ENCODE measurements at places on chromosomes 4 and X. TPM values are rescaled to one million over a fixed set of nuclear protein-coding genes. Genes with fewer than 3 reads are reported as not detected.

Gene LAMP2
- total RNA-seq = 62.1 TPM

DNA sequence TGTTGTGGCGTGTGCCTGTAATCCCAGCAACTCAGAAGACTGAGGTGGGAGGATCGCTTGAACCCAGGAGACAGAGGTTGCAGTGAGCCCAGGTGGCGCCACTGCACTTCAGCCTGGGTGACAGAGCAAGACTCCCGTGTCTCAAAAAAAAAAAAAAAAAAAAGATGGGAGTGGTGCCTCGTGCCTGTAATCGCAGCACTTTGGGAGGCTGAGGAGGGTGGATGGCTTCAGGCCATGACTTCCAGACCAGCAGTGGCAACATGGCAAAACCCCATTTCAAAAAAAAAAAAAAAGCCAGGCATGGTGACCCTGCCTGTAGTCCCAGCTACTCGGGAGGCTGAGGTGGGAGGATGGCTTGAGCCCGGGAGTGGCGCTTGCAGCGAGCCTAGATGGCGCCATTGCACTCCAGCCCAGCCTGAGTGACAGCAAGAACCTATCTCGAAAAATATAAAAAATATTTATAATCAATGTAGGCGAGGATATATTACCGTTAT is 27.0 kb downstream of the EIF2S3 start:
- no peak for DNase-seq

GRCh38 chrX:110213183-110213582 is 104.7 kb downstream of the AMMECR1 start:
- DNase-seq = no peak

Gene MAOA
- 68.9 TPM for total RNA-seq

Gene TCEANC
- total RNA-seq = 6.4 TPM

Gene TMEM35A
- 0.11 TPM for total RNA-seq

Gene ODAM
- total RNA-seq = not detected

GRCh38 chr4:76951672-76952010 is 2.1 kb downstream of the SEPTIN11 start:
- DNase-seq = no peak

DNA sequence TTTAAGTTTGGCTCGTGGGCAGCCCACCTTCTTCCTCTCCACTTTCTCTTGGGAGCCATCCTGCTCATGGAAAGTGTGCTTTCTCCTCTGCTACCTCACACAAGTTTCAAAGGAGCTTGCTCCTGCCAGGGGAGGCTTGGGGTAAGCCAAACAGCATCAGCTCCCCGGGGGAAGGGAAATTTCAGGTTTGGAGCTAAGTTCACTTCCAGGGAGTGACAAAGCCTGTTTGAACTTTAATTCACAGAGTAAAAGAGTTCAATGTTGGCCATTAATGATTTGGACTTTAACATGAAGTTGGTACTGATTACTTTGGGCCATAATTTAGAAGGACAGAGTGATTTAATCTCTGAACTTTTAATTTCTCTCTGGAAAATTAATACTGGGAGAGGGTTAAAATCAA is 4.7 kb upstream of the PGRMC2 start:
- DNase-seq = no peak

- no peak for DNase-seq
These were observed 626.5 kb upstream of the CPEB2 start for GRCh38 chr4:14375816-14376215.

GRCh38 chr4:41204400-41204978 is 9.9 kb downstream of the APBB2 start:
- peak; percentile 80 for DNase-seq

GRCh38 chr4:185137233-185137925 is 5.7 kb upstream of the SLC25A4 start:
- DNase-seq = no peak

Gene ZNF674
- 2.0 TPM for total RNA-seq

DNA sequence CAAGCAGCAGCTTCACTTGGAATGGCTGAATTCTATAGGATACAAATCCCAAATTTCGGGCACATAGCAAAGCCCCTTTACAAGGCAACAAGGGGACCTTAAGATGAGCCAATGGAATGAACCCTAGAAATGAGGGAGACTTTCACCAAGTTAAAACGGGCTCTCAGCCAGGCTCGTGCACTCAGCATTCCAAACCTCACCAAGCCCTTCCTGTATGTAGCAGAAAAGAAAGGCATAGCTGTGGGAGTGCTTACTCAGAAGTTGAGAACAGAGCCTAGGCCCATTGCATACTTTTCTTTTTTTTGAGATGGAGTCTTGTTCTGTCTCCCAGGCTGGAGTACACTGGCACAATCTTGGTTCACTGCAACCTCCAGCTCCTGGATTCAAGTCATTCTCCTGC is 10.8 kb upstream of the HERC5 start:
- no peak for DNase-seq

DNA sequence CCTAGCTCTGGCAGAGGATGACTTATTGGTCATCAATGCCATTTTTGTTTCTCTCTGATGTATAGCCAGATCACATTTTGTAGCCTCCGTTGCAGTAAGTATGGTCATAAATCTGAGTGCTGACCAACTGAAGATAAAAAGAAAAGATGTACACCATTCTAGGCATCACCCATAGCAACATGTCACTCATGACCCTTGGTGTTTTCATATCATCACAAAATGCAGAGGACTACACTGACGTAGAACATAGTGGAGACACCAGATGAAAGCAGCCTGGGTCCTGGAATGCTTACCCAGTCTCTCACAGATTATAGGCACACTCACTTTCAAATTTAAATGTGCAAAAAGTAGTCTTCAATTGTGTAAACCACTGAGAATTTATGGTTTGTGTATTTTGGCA is 172.8 kb downstream of the PDHA2 start:
- DNase-seq = no peak

DNA sequence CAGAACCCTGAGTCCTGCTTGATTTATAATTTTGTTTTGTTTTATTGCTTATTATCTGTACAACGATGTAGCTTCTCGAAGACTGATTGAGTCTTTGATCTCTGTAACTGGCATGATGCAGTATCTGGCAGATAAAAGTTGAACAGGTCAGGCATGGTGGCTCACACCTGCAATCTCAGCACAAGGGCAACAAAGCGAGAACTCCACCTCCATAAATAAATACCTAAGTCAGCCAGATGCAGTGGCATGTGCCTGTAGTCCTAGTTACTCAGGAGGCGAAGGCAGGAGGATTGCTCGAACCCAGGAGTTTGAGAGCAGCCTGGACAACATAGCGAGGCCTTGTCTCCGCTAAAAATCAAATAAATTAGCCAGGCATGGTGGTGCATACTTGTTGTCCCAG is 15.7 kb upstream of the WDR19 start:
- DNase-seq = no peak

- DNase-seq = no peak
These were observed 21.8 kb upstream of the P2RY10 start for GRCh38 chrX:78923198-78924015.

Gene GAGE12F
- not detected for total RNA-seq

DNA sequence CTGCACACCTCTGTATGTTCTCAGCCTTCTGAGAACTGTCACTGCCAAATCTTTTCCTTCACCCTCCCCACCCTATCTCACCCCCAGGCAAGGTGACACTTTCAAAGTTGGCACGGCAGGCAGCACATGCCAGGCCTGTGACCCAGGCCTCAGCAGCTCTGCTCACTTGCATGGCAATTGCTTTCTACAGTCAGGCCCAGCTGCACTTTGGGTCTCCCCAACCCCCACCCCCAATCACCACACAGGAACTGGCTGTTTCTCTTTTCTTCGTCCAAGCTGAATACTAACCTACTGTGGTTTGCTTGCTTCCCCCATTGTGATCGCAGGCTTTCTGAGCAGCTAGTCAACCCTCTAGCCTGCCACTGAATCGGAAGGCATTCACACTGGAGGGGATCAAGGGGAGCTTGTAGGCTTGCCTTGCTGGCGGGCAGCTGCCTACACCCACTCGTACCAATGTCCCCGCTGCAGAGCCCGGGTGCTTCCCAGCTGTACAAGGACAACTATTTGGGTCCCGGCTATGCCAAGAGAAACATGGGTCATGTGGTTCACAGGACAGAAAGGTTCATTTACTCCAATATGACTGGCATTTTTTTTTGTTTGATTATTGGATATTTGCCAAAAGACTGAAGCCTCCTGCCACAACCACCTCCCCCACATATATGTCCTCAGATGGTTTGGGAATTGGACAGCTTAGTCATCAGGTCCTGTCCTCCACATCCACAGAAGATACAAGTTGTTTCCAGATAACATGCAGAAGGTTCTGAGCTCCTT is 28.1 kb downstream of the SLC25A43 start:
- DNase-seq = no peak

Gene RAB33A
- 1.2 TPM for total RNA-seq

Gene SOWAHD
- total RNA-seq = not detected

DNA sequence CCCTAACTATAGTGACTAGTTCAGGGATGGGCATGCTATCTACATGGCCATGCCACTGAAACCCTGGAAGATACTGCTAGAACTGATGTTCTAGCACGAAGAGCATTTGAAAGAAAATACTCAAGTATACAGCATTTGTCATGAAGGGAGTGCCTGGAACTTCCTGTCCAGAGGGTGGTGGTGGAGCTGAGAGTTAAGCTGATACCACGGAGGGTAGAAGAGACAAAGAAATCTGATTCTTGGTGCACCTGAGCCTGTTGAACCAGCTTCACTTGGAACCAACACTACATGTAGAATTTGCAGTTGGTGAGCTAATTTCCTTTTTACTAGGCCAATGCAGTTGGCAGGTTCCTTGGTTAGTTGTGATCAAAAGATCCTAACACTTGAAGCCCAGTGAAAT is 116.4 kb downstream of the CCNG2 start:
- no peak for DNase-seq

GRCh38 chr4:10619855-10620254 is 64.7 kb downstream of the CLNK start:
- DNase-seq = no peak

DNA sequence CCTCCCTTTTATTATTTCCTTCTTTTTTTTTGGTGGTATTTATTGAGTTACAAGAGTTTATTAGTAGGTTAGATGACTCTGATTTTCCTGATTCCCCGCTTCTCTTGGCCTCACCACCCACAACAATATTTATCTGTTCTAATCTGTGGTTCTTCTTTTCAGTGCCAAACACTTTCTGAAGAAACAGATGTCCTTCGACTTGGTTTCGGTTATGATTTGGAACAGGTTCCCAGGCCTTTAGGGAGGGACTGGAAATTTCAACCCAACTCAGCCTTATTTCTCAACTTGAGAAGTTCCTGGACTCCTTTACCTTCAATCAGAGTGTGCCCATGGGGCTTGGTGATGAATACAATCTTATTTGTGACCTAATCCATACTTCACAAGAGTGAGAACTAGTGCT is 108.1 kb downstream of the UCHL1 start:
- no peak for DNase-seq

DNA sequence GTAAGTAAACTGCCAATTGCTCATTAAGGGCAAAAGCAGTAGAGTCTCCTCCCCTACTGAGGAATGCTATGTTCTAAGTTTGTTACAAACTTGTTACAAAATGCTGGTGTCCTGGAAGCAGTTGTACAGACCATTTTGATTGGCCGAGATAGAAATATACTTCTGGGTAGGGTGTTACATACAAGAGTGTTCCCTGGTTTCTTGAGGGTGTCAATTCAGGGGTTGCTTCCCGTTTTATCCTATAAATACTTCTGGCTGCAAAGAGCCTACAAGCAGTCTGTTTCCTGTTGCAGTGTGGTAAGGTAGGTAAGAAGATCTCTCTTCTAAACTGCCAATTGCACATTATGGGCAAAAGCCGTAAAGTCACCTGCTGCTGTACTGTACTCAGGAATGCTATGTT is 5.7 kb downstream of the TRPC5OS start:
- DNase-seq = no peak

GRCh38 chr4:16009153-16009552 is 46.2 kb upstream of the FGFBP2 start:
- no peak for DNase-seq

GRCh38 chrX:85569096-85569495 is 189.6 kb upstream of the POF1B start:
- DNase-seq = no peak

GRCh38 chr4:97593248-97593647 is 550.0 kb downstream of the STPG2 start:
- peak; percentile 55 for DNase-seq

GRCh38 chr4:2940267-2941137 is 22.7 kb downstream of the NOP14 start:
- DNase-seq = peak; percentile 59

DNA sequence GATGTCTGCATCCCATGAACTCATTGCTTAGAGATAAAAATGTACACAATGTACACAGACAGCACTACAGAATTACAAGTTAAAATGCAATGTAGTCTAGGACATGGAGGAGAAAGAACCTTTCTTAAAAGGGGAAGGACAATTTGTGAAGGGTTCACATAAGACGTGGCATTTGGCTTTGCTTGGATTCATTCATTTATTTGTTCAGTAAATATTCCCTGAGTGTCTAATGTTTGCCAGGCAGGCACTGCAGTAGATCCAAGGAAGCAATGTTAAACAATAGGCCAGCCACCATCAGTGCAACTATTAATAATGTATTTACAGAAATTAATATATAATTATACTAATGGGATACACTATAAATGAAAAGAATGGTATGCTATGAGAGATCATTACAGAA is 94.4 kb downstream of the GRIA2 start:
- no peak for DNase-seq

Gene PLXNB3
- 7.6 TPM for total RNA-seq

GRCh38 chrX:76026292-76026691 is 146.6 kb upstream of the PBDC1 start:
- no peak for DNase-seq

- no peak for DNase-seq
These were observed 465.1 kb upstream of the PCDH10 start for GRCh38 chr4:132683957-132684356.

Gene ARSD
- total RNA-seq = 15.7 TPM

GRCh38 chr4:7261087-7261486 is 68.7 kb downstream of the SORCS2 start:
- DNase-seq = no peak

DNA sequence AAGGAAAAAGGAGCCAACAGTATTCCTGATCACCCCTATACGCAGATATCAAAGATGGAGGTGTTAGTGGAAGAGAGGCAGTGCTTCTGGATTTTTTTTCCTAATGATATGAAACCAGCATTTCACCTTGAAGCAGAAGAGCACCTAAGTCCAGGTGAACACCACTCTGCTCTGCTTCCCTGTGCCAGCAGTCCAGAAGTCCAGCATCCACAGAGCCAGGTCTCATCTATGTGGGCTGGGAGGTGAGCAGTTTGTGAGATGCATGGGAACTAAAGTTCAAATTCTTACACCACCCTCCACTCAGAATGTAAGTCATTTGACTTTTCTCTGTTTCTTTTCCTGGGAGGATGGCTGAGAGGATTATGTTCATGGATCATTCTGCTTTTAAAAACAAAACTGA is 202.6 kb downstream of the RELL1 start:
- DNase-seq = no peak

Gene CLDN2
- not detected for total RNA-seq

GRCh38 chr4:23165669-23166068 is 472.9 kb downstream of the GBA3 start:
- no peak for DNase-seq

- no peak for DNase-seq
These were observed 143.6 kb downstream of the APBB2 start for GRCh38 chr4:41070516-41071281.

- DNase-seq = no peak
These were observed at the start of gene JCHAIN for GRCh38 chr4:70666369-70666768. Gene JCHAIN, minus strand, starts transcription at chr4:70666508. Its CDS starts 18 bp downstream, at chr4:70666490.
